ENCODE measurements at places on chromosomes 1 and 21.
A peak's percentile ranks its signal among the peaks of the same experiment; 100 is the strongest.

- peak; percentile 58 for DNase-seq
These were observed 320.2 kb upstream of the NFIA start for GRCh38 chr1:60762176-60762575.

DNA sequence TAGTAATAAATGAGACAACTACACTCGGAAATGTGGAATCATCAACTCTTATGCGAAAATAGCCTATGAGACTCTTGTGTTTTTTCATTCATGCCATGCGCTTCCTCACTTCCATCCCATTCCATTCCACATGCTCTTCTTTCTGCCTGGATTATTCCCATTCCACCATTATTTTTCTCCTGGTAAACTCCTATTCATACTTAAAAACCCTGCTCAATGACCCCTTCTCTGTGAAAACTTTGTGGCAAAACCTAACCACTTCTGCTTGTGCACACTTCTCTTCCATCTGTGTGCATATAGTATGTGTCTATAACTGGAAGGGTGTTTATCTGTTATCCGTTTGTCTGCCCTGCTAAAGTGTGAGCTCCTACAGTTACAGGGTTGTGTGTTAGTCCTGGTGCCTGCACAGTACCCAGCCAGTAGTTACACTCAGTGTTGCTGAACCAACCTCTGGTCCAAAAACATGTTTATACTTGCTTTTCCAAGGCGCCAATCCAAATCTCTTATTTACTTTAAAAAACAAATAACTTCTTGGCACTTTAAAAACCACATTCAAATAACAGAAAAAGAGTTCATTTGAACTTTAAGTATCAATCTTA is 10.7 kb downstream of the EPHX1 start:
- DNase-seq: no peak

- DNase-seq: peak; percentile 21
These were observed 953 bp upstream of the BRWD1 start for GRCh38 chr21:39314143-39315027.

DNA sequence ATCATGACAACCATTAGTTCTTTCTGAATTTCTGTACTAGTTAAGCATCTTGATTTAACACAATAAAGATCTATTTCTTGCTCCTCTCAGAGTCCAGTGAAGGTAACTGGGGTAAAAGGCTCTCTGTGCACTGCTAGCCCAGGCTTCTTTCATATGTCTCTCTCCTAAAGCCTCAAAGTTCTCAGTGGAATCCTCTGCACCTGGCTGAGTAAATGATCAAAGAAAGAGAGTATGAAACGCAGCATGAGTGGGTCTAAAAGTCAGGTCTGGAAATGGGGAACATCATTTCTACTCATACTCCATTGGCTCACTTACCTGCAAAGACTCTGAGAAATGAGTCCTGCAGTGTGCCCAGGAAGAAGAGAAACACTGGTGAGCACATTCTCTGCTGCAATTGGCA is 418.5 kb downstream of the PTPRC start:
- DNase-seq: no peak

- no peak for DNase-seq
These were observed 459.4 kb downstream of the NUF2 start for GRCh38 chr1:163781146-163781545.

DNA sequence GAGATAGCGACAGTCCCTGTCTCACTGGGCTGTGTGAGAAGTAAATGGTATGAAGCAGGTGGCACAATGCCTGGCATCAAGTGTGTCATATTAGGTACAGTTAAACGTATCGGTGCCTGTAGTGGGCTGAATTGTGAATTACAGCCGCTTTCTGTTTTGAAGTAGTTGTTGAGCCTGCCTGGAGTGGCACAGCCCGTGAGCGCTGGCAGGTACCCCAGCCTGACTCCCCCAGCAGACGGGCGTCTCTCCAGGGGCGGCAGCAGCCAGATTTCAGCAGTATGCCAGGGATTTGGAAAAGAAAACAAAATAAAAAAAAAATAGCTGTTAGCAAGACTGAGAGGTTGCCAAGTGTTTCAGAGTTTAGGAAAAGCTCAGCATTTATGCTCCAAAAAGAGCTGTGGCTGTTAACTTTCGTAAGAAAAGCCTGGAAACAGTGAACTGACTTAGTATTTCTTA is 26.6 kb upstream of the GPR153 start:
- no peak for DNase-seq

DNA sequence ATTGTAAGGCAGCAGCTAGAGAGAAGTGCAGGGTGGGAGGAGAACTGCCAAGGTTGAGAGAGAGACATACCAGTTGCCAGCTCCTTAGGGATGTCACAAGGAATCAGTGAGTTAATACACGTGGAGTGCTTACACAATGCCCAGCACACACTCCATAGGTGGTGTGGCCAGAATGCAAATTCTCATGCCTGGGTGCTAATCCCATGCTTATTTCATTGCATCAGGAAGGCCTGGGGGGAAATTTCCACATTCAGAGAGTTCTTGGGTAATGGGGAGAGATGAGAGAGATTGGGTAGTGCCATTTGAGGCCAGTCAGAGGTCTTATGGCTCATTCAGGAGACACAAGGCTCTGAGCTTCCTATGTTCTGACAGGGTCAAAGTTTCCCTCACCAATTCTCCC is 38.7 kb downstream of the GJA5 start:
- DNase-seq: no peak

- no peak for DNase-seq
These were observed 27.2 kb downstream of the IRF2BP2 start for GRCh38 chr1:234582681-234583301.

DNA sequence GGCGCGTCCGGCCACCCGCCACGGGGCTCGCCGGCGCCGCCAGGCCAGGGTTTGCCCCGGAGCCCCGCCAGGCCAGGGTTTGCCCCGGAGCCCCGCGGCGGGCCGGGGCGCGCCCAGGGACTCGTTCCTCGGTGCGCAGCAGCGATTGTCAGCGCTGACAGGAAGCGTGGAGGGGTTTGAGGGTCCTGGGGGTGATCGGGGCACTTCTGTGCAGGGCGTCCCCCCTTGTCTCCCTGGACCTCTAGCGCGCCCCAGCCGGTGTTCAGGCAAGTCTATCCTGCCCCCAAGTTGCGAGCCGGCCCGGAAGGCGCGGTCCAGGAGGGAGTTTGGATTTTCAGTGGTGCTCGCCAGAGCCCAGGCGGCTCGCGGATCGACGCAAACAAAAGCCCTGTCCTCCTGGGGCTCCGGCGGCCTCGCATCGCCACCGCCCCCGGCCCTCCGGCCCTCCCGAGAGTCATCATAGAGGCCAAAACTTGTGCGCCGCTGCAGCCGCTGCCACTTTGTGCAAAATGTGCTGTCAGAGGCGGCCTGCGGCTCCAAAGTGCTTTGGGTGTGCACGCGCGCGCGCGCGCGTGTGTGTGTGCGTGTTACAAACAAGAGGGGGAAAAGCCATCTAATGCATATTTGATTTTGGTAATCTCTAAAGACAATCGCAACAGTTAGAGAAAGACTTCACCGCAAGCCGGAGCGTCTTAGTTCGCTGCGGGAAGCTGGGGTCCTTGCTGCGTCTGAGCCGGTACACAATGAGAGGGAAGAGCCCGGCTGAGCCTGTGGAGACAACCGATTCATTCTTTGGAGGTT is 1.0 kb downstream of the ROR1 start:
- no peak for DNase-seq

GRCh38 chr1:175163702-175164101 is 28.9 kb downstream of the KIAA0040 start:
- no peak for DNase-seq

DNA sequence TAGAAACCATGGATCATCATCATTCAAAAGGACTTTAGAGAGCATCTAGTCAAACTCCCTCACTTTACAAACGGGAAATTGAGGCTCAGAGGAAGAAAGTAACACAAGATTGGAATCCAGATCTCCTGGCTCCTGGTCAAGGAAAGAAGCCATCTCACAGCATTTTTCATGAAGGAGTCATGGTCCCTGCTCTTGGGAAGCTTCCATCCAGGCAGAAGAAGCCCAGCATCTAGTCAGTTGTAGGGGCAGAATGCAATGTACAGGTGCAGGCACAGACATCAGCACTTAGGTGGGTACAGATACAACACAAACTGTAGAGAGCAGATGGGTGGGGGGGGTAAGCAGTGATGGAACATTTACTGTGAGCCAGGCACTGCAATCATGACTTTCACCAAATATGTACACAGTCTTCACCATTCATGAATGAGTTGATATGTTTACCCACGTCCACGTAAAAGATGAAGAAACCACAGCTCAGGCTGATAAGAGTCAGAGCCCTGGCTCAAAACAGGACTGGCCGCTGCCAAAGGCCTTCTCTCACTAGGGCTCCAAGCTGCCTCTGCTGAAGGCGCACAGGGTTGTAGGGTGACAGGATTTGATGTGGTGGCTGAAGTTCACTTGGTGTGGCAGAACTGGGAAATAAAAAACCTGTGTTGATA is 44.0 kb downstream of the OPTC start:
- no peak for DNase-seq

GRCh38 chr1:66712839-66713238 is 39.4 kb upstream of the DYNLT5 start:
- DNase-seq: no peak

GRCh38 chr1:23343221-23344110 is 618 bp downstream of the HNRNPR start:
- no peak for DNase-seq

DNA sequence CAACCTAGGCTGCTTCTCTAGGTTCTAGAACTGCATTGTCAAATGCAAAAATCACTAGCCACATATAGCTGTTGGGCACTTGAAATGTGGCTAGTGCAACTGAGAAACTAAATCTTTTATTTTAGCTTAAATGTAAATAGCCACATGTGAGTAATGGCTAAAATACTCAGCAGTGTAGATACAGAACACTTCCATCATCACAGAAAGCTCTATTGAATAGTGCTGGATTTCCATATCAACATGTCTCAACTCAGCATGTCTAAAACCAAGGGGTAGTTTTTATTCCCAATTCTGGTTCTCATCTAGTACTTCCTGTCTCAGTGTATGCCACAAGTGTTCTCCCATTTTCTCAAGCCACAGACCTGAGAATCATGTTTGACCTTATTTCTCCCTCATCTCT is 7.5 kb upstream of the TP53BP2 start:
- no peak for DNase-seq

Measured in smooth muscle cell of the brain vasculature (primary cell).